T-cell (primary cell): ENCODE measurements at places on chromosomes 6 and 20.

DNA sequence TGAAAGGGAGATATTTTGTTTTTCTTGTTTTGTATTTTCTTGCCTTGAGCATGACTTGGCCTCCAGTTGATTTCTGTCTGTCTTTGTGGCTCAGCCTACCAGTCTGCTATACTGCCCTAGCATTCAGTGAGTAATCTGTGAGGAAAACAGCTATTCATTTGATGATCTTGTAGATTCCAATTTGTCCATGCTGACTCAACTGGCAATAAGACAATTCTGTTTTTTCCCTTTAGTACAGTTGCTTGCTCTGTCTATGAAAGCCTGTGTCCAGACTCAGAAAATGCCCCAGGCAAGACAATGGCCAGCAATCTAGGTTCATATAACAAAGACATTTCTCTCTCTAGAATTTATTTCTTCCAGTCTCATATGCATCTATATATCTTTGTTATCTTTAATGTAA lies 10.9 kb upstream of the SOX4 start:
- DNase-seq, result no peak

DNA sequence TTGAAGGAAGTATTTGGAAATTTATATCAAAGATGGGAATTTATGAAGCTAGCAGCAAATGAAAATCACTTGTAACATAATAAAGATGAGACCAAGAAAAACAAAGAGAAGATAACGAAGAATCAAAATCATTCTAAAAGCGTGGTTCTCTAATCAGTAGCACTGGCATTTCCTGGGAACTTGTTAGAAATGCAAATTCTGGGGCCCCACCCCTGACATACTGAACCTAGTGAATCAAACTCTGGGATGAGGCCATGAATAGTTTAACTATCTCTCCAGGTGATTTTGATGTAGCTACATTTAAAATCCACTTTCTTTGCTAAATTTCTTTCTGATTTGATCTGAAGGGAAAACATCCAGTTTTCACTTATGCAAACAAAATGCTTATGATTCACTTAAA lies 1075.6 kb downstream of the HACE1 start:
- no peak for DNase-seq

GRCh38 chr20:6576726-6577125 lies 190.8 kb upstream of the BMP2 start:
- no peak for DNase-seq

DNA sequence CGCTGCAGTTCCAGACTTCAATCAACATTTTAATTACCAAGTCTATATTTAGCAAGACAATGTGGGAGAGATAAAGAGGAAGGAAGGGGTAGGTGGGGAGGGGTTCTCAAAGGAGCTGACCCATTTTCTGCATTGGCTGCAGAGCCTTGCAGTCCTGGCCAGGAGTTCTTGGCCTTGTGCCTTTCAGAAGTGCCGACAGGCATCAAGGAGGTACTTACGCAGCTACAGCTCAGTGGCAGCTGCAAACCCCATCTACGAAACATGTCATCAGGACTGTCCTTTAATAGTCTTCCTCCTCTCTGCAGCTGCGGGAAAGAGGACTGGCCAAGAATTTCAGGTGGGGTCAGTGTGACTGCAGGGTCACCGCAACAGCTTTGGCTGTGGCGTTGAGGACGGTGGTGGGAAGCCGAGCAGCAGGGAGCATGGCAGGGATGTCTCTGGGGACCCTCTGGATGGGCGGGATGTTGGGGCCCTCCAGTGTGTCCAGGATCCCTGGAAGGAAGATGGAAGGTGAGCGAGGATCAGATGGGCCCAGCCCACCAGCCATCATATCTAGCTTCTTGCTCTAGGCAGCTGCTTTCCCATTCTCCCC lies 1.8 kb upstream of the LRRC73 start:
- no peak for DNase-seq

DNA sequence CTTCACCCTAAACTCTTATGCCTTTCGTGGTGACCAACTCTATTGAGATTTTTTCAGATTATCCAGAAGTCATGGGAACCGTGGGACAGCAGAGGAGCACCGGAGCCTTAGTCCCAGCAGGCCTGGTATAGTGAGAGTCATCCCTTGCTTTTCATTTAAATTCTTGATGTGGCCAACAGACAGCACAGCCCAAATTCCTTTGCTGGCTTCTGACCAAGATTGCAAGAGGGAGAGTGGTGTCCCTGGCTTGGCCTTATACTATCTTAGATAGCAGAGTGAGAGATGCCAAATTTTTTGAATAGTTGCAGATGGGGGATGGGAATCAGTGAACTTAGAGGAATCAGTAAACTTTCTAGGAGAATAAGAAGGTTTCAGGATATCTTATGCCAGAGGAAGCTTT lies 7.8 kb downstream of the STX11 start:
- DNase-seq, result no peak

DNA sequence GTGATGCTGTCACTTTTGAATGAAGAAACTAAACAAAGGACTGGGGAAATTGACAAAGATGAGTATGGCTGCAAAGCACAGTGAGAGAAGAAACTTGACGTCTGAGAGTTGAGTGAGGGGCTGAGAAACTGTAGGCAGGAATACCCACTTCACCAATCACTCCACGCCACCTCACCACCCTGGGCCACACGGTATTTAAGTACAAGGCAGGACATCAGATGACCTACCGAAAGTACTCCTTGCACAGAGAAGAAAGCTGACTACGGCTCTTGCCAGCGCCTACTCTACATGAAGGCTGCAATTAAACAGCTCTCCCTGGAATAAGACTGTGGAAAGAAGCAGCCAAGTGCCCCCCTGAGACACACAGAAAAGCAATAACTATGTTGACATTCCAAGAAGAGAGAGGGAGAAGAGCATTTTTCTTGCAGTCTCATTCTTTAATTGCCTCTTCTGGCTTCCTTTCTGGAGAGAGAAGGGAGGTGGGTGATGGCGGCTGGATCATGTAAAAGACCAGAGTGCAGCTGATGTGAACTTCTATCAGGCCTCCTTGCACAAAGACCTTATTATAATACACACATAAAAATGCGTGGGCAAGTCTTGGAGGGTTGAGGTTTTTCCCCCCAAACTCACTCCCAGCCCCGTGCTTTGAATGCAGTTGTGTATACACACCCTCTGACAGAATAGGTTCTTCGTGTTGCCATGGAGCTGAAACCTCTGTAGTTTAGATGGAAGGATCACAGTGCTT lies 44.6 kb downstream of the HIVEP2 start:
- DNase-seq, result peak; percentile 62

DNA sequence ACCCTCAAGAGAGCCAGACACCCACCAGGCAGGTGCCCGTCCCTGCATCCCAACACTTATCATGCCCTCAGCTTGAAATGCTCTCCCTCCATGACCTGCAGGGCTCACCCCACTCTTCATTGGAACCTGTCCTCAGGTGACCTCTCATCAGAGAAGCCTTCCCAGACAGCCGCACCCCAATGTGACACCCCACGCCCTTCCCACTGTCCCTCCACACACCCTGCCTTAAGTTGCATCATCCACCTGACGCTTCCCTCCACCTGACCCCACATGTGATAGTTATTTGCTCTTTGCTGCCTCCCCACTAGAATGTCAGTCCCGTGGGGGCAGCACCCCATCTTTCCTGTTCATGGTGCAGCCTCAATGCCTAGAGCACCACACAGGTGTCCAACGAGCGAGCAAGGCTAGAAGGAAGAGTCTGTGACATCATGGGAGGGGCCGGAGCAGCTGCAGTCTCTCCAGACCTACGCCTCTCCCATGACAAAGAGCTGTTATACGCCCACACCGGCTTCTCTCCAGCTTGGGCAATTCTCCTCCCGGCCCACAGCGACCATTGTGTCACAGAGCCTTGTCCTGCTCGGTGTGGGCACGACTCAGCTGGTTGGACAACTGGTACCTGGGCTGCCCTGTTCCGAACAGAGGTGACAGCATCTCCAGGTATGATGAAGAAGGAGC lies 58.2 kb downstream of the NFATC2 start:
- DNase-seq, result no peak

GRCh38 chr6:159701413-159701999 lies 8.5 kb upstream of the SOD2 start:
- DNase-seq, result no peak

DNA sequence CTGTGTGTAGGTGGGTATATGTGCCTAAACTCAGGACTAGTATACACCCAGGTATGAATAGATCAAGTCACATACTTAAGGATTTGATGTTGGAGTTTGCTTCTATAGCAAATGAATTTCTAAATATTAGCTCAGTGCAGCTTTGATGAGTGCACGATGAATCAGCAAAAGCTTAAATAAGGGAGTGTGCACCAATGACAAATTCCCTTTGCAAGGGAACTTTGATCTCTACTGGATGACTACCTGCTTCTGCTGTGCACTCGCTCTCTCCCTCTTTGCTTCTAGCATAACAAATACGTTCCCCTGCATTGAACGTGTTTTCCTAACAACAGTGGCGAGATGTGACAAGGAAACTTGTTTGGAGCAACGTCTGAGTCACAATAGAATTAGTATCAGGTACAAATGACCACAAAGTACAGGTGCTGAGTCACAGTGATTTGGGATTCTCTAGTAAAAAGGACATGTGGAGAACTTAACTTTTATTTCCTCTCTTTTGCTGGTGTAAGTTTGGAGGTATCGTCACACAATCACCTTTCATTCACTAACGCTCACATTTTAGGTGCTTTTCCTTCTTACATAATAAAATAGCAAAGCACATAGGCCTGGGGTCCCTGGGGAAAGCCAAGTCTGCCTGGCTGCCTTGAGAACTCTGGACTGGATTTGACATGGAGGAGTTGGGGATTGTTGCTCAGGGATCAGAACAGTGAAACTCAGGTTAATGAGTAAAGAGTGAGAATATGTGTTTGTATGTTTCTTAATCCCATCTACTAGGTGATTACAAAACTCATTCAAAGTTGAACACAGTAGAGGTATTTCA lies 49.7 kb downstream of the KLHL31 start:
- DNase-seq, result no peak

DNA sequence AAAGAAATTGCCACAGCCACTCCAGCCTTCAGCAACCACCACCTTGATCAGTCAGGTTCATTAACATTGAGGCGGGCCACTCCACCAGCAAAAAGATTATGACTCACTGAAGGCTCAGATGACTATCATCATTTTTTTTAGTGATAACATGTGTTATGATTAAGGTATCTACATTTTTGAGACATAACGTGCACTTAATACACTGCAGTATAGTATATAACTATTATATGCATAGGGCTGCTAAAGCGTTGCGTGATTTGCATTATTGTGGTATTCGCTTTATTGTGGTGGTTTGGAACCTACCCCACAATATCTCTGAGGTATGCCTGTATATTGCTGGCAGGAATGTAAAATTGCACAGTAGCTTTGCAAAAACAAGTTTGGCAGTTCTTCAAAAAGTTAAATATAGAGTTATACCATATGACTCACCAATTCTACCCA lies 6.8 kb upstream of the RIPK1 start:
- no peak for DNase-seq
